ENCODE measurements at places on chromosomes 2 and 18.

GRCh38 chr18:57837917-57838548 lies 34.9 kb upstream of the ATP8B1 start:
- no peak for DNase-seq

DNA sequence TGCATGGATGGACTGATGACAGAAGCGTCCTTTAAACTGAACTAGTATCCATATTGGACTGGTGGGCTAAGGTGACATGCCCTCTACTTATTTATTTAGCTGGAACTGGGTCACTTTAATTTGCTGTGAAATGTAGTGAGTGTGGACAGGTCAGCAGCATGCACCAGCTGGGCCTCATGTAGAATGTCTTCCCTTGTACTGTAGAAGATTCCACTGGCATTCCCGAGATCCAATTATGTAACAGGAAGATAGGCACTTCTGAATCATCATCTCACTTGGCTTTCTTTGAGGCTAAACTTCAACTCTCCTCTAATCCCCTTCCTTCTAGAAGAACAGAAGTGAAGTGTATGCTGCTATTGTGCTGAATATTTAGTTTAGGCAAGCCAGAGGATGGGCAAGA lies 296.2 kb downstream of the SLC8A1 start:
- no peak for DNase-seq

GRCh38 chr2:131039908-131040660 lies 53.2 kb downstream of the FAM168B start:
- DNase-seq: no peak

DNA sequence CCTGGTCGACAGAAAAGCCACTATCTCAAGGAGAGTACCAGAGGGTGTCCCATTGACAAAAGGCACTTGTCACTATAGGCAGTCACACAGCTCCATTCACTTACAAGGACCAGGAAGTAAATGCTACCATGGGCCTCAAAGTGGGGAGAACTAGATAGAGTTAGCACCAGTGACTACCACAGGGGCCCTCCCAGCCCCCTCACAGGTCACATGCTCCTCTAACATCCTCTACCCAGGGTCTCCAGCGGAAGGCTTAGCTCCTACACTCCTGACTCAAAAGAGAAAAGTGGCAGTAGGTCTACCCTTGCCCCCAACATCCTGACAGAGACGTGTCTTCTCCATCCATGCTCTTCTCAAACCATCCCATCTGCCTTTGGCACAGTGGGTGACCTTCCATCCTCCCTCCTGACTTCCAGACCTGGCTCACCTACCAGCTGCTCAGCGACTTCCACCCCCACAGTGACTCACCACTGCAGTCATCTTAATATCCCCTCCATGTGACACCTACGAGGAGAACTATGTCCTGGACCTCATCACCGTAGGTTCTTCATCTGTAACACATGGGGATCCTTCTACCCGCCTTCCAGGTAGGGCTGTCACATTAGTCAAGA lies 5.6 kb upstream of the DNMT3A start:
- no peak for DNase-seq

DNA sequence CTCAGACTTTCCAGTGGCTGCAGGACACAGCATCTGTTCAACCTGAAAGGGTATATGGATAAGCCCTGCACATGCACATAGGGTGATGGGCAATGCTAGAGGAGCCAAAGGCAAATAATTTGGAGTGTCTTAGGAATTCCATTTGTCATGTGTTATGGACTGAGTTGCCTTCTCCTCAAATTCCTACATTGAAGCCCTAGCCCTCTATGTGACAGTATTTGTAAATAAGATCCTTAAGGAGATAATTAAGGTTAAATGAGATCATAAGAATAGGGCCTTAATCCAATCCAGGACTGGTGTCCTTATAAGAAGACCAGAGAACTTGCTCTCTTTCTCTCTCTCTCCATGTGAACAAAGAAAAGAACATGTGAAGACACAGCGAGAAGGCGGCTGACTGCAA lies 42.9 kb upstream of the CREG2 start:
- no peak for DNase-seq

DNA sequence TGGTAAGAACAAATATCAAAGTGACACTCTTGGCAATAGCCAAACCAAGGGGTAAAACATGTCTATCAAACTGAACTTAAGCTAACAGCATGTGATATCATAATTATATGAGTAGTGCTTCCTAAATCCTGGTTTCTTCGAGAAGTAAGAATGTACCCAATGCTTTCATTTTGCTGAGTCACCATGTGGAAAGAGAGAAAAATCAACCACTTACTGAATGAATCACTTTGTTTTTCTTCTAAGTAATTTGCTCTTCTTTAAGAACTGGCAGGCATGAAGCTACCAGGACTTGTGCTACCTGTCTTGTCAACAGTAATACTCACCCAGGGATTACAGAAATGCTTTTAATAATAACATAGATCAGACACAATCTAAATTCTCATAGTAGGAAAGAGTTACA lies 19.0 kb upstream of the DUSP19 start:
- no peak for DNase-seq

DNA sequence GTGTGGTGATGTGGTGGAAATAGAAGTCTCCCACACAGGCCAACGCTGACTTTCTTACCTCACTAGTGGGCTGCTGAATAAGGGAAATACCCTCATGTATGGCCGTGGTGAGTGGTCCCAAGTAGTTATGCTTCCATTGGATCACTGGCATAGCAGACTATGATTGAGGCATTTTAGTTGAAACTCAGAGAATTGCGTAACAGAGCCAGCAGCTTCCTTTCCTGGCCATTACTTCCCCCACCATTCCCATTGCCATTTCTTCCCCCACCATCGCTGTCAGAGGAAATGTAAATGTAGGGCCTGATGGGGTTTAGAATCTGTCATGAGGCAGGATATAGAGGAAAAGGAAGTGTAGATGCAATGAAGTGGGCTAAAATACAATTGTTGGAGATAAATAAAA lies 209.5 kb downstream of the KCNH7 start:
- no peak for DNase-seq

DNA sequence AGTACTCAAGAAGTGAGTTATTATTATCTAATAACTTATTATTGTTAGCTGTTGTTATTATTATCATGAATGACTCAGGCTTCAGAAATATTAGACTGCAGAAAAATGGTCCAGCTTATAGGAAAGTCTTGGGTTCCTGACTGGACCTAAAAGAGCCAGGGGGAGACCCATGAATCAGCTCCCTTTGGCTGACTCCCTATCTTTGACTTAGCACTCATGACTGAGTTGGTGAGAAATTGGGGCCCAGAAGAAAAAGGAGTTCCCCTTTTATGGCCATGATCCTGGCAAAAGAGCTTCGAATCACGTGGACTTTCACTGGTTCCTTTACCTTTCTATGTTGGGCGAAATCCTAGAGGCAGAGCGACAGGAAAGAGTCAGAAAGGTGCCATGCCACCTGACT lies 145.8 kb downstream of the MYO3B start:
- DNase-seq: no peak

DNA sequence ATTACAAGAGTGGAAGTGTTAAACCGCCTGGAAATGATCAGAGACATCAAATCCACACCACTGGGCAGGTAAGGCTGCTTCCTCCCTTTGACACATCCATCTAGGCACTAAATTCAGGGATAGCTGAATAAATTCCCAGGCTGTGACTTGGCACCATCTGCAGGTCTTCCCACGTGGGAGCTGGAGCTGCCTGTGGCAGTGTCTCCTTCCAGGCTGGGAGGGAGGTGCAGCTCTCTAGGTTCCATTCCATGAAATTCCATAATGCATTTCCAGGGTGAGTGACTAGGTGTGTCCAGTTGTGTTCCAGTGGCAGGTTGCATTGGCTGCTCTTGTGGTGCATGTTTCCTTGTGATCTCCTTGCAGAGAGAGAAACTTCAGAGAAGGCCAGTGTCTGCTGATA lies 188.9 kb upstream of the CXCR4 start:
- DNase-seq: no peak

- no peak for DNase-seq
Observed at GRCh38 chr2:141641462-141641861, 489.4 kb downstream of the LRP1B start.

DNA sequence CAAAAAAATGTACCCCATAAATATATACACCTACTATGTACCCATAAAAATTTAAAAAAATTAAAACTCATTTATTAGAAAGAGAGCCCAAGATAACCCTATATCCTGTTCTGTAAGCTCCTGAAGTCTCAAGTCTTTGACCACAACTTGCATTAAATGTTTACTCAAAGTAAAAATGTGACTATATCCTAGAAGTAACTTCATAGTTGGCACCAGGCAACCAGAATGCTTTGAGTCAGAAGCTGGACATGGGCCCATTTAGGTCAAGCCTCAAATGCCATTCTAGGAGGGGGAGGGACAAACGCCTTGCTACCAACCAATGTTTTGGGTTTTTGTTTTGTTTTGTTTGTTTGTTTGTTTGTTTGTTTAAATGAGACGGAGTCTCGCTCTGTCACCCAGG lies 9.3 kb upstream of the TBC1D8 start:
- DNase-seq: no peak

- no peak for DNase-seq
Observed at GRCh38 chr2:216838151-216838550, 21.7 kb downstream of the TNP1 start.

DNA sequence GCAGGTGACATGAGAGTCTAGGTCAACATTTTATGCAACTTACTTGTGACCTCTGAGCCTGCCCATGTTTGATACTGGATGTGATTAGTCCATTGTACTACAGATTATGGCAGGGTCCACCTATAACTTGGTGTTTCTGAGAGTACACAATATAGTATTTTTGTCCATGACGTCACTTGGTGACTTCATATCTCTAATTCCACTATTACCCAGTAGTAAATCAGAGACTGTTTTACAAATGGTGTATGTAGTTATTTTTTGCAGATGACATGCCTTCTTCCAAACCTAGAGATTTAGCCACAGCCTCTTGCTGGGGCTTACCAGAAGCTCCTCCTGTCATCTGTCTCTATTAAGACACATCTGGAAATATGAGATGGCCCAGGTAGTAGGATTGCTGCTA lies 24.6 kb upstream of the TMX3 start:
- no peak for DNase-seq

- DNase-seq: no peak
Observed at GRCh38 chr2:237987268-237987667, 20.5 kb downstream of the UBE2F start.

- no peak for DNase-seq
Observed at GRCh38 chr2:206201075-206201848, 41.6 kb downstream of the EEF1B2 start.

GRCh38 chr2:26114151-26114550 lies 58.7 kb upstream of the GAREM2 start:
- DNase-seq: no peak

DNA sequence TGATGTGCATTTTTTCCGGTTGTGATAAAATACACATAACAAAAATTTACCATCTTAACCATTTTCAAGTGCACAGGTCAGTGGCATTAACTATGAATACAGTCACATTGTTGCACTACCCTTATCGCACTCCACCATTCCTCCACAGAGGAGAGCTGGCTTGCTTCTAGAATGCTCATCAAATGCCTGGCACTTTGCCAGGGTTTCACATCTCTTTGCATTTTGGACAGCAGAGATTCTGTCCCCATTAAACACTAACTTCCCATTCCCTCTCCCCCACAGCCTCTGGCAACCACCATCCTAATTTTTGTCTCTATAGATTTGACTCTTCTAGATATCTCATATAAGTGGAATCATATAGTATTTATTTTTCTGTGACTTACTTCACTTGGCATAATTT lies 165.0 kb downstream of the ASB1 start:
- no peak for DNase-seq

DNA sequence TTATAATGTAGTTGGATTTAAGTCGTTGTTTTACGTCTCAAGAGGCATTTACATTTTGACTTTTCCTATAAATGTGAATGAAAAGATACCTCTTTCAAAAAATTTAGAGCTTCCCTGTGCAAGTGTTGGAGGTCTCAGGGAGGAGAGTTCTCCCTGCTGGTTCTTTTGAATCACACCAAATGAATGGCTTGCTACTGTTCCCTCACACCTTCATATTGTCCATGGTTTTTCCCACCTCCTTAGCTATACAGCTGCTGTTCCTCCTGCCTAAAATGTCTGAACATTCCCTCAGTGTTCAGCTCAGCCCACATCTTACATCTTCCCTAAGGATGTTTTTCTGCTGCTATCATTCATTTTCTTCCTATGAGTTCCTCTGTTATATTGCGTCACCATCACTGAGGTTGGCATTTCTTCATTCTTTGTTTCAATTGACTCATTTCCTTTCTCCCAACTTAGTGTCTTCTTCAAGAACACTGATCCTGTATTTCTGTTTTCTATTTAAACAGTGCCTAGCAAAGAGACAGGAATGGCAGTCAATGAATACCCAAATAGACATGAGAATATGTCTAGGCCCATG lies 46.0 kb downstream of the COX7A2L start:
- no peak for DNase-seq

DNA sequence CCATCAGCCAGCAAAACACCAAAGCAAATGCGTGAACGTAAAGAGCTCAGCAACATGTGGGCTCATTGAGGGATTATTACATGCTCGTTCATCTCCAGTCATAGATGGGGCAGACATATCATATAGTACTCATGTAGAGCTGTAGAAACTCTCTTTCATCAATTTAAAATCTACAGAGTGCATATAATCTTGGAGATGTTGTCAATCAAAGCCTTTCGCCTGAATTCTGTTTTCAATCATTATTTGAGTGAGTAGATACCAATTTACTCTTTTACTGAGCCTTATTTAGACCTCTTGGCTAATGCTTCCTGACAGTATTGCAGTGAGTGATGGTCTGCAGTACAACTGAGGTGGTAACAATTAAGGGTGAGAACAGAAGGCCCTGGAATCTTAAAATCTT lies 7.0 kb downstream of the RIT2 start:
- DNase-seq: no peak

- no peak for DNase-seq
Observed at GRCh38 chr2:67777010-67777409, 285.8 kb downstream of the C1D start.

DNA sequence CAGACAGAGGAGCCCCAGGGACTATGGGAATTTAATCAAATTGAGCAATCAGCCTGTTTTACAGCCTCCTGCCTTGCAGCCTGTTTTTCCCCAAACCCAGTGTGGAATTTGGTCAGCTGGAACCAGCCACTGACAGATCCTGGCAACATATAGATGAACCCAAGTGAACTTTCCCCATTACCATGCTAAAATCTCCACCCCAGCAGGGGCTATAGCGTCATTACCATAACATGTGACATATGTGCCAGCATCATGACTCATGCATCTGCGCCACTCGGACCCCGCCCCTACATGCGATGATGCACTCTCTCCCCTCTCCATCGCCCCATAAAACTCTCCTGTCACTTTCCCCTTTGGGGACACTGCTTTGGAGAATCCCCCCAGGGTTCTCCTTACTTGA lies 17.3 kb upstream of the FEZ2 start:
- no peak for DNase-seq

- DNase-seq: no peak
Observed at GRCh38 chr2:1588978-1589621, 155.2 kb downstream of the PXDN start.

DNA sequence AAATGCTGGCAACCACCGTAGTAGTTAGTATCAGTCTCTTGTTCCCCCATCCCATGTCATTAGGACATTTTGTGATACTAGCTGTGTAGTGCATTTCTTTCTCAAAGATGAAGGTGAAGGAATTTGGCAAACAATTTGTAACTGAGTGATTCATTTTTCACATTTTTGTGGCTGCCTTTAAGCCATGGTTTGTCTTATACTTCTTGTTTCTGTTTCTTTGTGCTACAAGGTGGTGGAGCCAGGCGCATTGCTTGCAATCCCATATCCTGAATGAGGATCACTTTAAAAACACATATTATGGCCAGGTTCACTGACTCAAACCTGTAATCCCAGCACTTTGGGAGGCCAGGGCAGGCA lies 40.6 kb downstream of the GPD2 start:
- no peak for DNase-seq

GRCh38 chr2:157825885-157826284 lies 50.2 kb downstream of the ACVR1 start:
- no peak for DNase-seq

- DNase-seq: no peak
Observed at GRCh38 chr2:168816369-168816768, 13.9 kb downstream of the NOSTRIN start.
